ENCODE measurements at places on chromosomes 6 and 20.

DNA sequence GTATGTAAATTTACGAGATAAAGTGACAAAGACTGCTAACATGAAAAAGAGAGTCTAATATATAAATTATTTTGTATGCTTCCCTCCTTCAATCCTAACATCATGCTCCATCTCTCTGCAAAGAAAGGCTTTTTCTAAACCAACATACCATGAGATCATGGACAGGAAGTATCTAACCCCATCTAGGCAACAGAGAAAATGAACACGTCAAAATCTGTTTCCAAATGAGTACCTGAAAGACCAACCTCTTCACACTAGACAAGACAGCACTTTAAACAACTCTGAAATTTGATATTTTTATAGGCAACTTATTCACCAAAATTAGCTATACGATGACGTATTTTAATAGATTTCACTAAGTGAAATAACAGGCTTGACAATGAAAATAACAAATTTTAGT lies 54.6 kb downstream of the MAN1A1 start:
- no peak for DNase-seq

DNA sequence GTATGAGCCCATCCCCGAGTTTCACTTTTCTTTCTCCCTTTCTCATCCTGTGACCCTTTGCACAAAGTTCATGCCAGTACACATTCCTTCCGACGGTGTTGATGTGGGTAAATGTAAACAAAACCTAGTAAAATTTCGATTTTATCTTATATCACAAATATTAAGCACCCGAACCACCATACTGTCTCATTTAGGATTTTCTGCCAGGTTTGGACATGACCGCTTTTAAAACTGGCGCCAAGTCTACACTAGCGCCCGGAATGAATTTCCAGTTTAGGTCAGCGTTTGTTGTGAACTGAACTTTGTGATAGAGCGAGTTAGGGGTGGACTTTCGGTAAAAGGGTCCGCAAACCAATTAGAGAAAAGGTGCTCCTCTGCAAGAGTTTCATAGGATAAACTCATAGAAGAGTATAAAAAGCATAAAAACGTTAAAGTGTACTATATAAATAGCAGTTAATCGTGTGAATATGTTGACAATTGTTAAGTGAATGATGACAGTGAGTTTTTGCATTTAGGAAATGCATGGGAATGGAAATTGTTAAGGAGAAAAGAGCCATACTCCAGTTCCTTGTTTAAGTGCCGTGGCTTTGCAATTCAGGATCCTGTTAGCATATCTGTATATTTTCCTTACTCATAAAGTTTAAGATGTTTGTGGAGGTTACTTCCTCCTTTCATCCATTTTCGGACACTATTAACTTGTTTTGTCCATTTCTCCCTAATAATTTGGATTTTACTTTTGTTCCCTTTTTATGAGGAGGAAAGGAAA lies 937 bp downstream of the AKAP7 start:
- DNase-seq, result no peak

GRCh38 chr6:9062596-9062995 lies 627.3 kb upstream of the SLC35B3 start:
- DNase-seq, result no peak

DNA sequence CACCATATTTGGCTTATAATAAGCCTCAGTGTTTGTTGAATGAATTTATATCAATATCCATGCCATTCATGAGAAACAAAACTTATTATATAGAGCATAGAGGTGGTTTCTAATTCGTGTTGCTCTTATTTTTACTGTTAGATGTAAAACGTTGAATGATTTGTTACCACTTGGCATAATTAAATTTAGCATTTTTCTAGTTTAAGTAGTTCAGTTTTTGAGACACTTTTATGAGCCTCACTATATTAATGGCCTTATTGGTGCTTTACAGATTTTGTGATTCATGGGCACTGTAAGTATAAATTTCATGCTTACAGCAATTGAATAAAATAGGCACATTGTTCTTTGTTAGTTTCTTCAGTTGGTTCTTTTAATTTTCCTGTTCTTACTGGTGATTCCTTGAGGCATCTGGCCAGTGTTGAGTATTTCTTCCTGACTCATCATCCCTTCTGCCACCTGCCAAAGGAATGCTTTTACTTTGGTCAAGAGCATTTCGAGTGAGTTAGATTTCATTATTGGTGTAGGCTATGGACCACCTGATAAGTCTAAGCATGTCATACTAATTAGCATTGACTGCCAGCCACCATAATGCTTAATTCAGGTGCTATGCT lies 34.8 kb downstream of the CDKAL1 start:
- DNase-seq, result no peak

DNA sequence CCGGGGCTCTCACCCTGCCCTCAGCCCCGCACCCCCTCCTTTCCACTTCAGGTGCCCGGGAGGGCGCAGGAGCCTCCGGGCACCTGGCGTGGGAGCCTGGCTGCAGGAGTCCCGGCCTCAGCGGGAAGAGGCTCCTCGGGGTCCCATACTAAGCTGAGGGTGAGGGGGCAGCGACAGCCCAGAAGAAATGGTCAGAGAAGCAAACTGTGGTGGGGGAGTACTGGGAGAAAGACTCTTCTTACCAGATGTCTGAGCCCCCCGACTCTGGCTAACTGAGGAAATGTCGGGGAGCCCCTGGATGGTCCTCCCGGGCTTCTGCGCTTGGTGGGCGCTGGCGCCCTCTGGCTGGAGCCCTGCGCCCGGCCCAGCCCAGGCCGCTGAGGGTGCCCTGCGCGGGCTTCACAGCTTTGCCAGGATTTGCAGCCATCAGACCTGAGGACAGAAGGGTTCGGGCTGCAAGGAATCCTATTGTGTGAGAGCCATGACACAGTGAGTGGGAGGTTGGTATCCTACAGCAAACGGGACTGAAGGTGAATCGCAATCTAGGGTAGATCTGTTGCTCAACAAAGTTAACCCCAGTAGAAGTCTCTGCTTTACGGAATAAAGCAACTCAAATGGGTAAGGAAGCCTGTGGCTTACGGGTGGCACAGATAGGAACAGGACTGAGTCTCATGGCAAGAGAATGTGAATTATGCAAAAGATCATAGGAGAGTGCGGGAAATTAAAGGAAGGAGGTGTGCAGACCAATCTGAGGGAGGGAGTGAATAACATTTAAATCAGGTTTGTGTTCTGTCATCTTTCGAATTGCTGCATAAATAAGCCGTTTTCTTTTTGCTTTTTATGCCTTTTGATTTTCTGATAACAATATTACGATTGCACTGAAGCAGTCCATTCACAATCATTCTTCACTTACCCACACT lies 639 bp upstream of the RCAN2 start:
- peak; percentile 39 for DNase-seq

- no peak for DNase-seq
Observed at GRCh38 chr6:84798257-84798656, 33.9 kb upstream of the TBX18 start.

DNA sequence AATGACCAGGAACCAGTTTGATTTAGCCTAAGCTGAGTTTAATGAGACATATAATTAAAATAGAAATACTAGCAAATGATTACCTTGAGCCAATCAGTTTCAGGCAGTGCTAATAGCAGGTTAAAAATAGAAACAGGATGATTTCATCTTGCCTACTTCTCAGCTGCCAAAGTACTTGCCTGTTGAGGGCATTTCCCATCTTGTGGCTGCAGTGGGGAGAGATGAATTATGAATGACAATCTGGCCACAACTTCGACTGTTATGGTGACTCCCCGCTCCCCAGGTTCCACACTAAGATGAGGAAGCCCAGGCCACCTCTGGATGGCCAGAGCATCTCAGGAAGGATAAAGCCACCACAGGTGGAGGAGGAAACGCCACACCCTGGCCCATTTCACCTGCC lies 31.3 kb downstream of the MBOAT1 start:
- no peak for DNase-seq

- no peak for DNase-seq
Observed at GRCh38 chr20:4830259-4830658, 108.5 kb downstream of the PRND start.

- DNase-seq, result peak; percentile 27
Observed at GRCh38 chr6:11324453-11325015, 92.1 kb upstream of the NEDD9 start.

- no peak for DNase-seq
Observed at GRCh38 chr6:36641543-36641942, 37.0 kb upstream of the CDKN1A start.

GRCh38 chr6:155224618-155225017 lies 39.2 kb upstream of the CLDN20 start:
- no peak for DNase-seq

- peak; percentile 73 for DNase-seq
Observed at GRCh38 chr20:33653218-33653899, 8.8 kb upstream of the C20orf144 start.

GRCh38 chr6:169172456-169172855 lies 81.2 kb downstream of the THBS2 start:
- DNase-seq, result no peak

- DNase-seq, result no peak
Observed at GRCh38 chr6:61203966-61204496, 1082.0 kb downstream of the KHDRBS2 start.

DNA sequence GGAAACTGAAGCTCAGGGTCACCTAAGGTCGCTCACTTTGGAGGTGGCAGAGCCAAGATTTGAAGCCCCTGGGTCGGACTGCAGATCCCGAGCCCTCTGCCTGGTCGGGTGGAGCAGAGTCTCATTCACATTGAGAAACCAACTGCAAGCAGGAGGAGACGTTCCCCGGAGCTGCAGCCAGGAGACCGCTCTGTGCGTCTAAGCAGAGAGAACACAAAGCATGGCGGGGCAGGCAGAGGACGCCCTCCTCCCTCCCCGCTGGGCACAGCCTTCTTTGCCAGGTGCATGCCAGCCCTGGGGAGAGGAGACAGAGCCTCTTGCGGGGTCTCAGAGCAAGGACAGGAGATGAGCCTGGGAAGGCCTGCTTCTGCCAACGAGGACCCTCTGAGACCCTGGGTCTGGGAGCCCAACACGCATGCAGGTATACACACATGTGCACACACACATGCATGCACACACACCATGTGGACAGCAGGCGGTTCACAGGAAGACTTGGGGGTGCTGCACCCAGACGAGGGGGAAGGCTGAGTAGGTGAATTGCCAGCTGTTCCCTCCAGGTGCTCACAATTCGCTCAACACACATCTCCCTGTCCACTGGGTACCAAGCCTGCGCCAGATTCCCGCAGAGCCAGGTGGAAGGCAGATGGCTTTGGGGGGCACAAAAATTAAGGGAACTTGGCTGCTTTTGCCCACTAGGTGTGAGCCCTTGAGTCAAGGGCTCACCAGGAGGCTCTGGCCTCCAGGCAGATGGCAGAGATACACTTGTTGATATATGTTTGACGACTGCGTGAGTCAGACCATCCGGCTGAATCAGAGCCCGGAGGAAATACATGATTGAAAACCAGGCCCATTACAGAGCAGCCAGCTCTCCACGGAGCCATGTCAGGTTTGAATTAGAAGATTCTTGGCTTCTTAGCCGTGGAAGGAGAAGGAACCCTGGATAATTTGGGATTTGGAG lies 5.5 kb upstream of the NTSR1 start:
- DNase-seq, result no peak

GRCh38 chr20:39278230-39278788 lies 316.2 kb downstream of the DHX35 start:
- no peak for DNase-seq

- DNase-seq, result no peak
Observed at GRCh38 chr6:135464634-135465033, 32.9 kb downstream of the AHI1 start.

GRCh38 chr6:100924534-100925227 lies 43.6 kb upstream of the ASCC3 start:
- DNase-seq, result no peak

DNA sequence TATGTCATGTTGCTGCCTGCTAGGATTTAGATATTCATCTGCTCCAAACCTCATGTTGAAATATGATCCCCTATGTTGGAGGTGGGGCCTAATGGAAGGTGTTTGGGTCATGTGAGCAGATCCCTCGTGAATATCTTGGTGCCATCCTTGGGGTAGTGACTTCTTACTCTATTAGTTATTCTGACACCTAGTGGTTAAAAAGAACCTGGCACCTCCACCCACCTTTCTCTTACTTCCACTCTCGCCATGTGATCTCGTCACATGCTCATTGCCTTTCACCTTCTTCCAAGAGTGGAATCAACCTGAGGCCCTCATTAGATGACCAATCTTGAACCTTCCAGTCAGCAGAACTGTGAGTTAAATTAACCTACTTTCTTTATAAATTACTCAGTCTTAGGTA lies 549.4 kb upstream of the SYNCRIP start:
- DNase-seq, result no peak

DNA sequence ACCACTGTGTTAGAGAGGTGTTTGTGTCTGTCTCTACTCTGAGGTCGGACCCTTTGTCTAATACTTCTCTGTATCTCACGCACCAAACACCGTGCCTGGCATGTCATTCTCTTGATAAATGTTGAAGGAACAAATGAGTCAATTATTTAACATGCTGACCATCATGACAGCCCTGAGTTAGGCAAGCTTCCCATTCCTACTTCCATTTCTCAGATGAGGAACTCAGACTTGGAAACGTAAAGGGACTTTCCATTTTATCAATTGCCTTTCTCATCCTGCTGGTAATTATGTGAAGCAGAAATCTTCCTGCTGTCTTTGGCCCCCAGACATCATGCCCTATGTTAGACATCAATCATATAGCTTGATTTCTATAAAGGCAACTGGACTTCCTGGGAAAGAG lies 227.0 kb upstream of the ECI2 start:
- DNase-seq, result no peak

- no peak for DNase-seq
Observed at GRCh38 chr6:167892835-167893815, 66.4 kb downstream of the AFDN start.

DNA sequence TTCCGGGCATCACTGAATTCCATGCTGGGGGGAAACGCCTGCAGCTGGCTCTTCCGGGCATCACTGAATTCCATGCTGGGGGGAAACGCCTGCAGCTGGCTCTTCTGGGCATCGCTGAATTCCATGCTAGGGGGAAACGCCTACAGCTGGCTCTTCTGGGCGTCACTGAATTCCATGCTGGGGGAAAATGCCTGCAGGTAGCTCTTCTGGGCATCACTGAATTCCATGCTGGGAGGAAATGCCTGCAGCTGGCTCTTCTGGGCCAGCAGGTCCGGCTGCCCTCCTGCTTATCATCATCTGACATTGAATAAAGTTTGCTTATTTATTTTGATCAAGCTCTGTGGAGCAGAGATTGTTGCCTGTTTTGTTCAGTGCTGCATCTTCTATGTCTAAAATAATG lies 355.1 kb downstream of the SMOC2 start:
- no peak for DNase-seq

GRCh38 chr6:2502998-2503674 lies 247.6 kb downstream of the MYLK4 start:
- DNase-seq, result no peak

GRCh38 chr6:13248584-13248985 lies 79.8 kb downstream of the TBC1D7 start:
- DNase-seq, result no peak

- DNase-seq, result no peak
Observed at GRCh38 chr6:80544555-80544954, 438.1 kb downstream of the BCKDHB start.

DNA sequence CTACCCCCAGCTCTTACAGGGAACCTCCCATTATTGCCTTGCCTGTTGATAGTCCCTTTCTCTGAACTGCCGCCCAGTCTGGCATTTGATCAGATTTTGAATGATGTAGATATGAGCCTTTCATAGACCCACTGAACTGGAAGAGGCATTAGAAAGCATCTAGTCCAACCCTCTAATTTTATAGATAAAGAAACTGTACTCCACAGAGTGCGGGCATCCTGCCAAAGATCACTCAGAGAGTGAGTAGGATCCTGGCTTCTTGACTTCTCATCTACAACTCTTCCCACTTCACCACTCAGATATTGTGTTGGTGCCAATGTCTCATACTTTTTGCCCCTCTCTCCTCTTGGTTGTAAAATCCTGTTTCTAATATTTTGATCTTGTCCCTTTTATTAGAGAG lies 179.2 kb upstream of the BMP2 start:
- DNase-seq, result no peak

- no peak for DNase-seq
Observed at GRCh38 chr6:168545428-168545827, 104.4 kb downstream of the SMOC2 start.

All from GM12892 (cell line).